H9 (cell line): ENCODE measurements at places on chromosomes 16 and 17.

DNA sequence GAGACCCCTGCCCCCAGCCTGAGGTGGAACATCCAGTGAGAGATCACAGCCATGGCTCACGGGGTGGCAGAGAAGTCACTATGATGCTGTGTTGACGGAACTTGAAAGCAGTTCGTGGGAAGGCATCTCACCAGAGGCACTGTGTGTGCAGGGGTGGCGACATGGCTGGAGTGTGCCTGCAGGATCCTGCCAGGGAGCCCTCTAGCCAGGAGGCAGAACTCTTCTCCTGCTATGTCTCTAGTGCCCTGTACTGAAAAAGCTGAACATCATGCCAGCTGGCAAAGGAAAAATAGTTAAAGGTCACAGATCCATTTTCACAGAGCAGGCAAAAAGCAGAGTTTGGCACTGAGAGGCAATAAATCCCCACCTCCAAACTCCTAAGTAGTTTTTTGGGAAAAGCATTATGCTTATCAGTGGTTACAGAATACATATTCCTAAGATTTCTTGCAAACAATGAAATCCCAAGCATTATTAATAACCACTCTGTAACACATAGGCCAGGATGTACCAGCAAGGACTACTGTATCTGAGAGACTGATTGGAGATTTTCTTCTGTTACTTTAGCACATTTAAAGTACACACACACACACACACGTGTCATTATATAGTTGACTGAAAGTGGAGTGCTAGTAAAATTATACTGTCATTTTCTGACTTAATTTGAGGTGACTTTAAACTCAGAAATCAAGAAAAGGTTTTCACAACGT lies 36.8 kb downstream of the TNRC6C start:
- DNase-seq, result no peak

DNA sequence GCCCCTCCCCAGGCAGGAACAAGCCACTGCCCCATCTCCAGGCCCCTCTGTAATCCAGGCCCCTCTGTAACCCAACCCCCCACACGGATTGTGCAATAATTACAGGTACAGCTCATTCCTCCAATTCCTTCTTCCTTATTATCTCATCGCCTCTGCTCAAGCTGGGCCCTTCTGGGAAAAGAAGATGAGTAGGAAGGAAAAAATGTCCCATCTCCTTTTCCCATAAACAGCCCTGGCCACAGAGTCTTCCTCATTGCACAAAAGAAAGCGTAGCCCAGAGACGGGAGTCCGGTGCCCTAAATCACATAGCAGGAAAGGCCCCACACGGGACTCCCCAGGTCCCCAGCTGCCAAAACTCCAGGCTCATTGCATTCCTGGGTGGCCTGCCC lies 3.6 kb upstream of the LITAFD start:
- DNase-seq, result no peak

GRCh38 chr16:69431948-69432468 lies 7.6 kb downstream of the CYB5B start:
- DNase-seq, result no peak

DNA sequence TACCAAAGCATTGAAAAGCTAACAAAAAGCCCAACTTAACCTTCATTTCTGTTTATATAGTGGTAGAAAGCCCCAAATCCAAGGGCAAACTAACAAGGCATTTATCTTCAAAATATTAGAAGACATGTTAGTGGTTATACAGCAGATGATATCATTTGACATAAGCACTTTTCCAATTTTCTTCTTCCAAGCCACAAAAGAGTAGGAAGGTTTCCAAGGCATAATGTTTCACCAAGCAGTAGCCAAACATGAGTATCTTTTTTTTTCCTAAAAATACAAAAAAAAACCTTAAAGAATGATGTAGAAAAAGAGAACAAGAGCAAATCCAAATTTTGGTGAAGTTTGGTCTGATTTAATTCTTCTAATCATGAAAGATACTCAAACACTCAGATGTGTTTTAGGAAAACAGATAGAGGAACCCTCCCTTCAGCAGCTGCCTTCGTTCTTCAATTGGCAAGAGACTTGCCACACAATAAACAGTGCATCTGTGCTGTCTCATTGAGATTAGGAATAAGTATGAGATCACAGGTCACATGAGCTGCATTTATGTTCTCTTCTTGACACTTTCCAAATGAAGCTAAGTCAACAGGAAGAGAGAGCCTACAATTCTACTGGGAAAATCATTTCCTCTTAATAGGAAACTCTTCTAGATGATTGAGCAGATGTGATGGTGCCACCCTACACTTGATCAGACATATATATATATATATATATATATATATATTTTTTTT lies 106.7 kb downstream of the TTC19 start:
- no peak for DNase-seq

- no peak for DNase-seq
These were observed 25.2 kb downstream of the KANSL1 start for GRCh38 chr17:46167826-46168569.

DNA sequence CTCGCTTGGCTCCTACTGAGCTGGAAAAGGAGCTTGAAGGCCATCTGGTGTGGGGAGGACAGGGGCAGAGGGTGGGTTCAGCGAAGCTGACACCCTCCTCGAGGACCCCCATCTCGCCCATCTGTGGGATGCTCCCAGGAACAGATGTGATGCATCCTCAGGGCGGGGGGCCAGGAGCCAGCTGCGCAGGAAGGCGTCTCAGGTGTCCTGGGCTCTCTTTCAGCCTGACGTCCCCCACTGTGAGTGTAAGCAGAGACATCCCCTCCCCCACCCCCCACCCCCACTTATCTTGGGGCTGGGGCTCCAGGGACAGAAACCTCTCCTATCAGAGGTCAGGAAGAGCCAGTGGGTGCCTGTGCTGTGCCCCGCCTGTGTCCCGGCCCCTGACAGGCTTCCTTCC lies 16.2 kb downstream of the KIF19 start:
- no peak for DNase-seq

DNA sequence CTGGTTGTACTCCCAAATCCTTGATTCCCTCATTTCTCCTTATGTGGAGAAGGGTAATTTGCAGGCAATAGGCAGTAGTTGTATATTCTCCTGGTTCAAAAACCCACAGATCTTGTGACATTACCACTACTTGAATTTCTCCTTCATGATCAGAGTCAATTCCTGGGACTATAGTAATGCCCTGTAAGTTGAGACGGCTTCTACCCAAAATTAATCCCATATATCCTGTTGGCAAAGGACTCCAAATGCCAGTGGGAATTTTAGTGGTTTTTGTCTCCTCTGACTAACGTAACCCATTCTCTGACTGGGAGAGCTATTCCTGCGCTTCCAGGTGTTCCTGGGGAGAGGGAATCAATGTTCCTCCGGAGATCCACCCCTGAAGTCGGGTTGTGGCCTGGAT lies 11.6 kb upstream of the ZNF689 start:
- no peak for DNase-seq

GRCh38 chr16:55439101-55439690 lies 39.8 kb upstream of the MMP2 start:
- no peak for DNase-seq

DNA sequence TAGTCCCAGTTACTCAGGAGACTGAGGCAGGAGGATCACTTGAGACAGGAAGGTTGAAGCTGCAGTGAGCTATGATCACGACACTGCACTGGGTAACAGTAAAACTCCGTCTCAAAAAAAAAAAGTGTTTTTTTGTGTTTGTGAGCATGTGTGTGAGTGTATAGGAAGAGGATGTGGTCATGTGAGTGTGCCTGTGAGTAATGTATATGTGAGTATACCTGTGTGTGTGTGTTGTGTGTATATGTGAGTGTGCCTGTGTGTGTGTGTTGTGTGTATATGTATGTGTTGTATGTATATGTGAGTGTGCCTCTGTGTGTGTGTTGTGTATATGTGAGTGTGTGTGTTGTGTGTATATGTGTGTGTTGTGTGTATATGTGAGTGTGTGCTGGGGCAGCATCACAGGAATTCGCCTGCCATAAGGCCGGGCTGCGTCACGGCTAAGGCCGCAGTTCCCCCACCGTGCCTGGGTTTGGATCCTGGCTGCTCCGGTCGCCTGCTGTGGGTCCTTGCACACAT lies 21.4 kb upstream of the NPTX1 start:
- no peak for DNase-seq

- DNase-seq, result peak; percentile 63
These were observed at the start of gene SLC47A1 for GRCh38 chr17:19533718-19534561. SLC47A1 (plus strand) TSS chr17:19533854; CDS start chr17:19533940, 86 bp downstream.
